Inflammatory macrophage treated with lipopolysaccharide for 4 hours (primary cell): ENCODE measurements at places on chromosomes 3 and 15.
A peak's percentile ranks its signal among the peaks of the same experiment; 100 is the strongest.

DNA sequence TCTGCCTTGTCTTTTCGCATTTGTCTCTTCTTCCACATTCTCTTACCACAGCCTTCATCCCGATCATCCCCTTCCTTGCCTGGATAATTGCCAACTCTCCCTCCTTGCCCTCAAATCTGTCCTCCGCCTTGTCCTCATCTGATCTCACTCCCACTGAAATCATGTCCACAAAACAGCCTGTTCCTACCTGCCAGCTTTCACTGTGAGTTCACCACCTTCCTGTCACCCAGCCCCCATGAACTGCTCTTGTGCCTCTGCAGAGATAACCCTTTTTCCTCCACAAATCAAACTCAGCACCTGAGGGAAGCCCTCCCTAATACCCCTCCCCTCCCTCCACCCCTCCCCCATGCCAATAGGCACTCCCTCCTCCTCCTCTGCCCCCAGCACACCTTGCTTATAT lies 4.8 kb upstream of the ADCY5 start:
- DNase-seq = no peak

GRCh38 chr3:108455212-108455705 lies 55.1 kb downstream of the MYH15 start:
- DNase-seq = no peak

GRCh38 chr3:57288403-57288802 lies 4.1 kb downstream of the ASB14 start:
- no peak for DNase-seq

DNA sequence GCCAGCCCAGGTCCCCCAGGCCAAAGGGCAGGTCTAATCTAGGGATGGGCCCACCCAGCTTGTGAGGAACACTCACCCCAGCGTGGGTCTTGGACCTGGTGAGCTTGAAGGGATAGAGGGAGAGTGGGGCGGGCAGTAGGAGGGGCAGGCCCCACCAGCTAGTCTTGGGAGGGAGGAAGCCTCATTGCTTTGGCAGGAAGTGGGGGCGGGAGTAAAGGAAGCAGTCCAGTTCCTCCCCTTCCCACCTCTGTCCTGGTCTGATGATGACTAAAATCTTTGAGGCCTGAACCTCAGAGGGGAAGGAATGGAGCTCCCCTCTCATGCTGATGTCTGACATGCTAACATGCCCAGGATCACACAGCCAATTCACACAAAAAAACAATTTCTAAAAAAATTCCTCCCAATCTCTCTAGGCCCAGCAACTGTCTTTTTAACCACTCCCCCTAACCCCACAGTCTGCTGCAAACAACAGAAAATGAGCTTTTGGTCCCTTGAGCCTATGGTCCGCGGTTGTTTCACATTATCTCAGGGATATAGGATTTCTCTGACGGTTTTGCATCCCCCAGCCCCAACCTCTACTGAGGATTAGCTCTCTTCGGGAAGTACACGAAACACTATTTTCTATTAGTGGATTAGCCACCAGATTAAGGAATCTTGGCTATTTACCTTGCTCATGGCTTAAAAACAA lies 30.7 kb upstream of the DUSP7 start:
- DNase-seq = peak; percentile 75

GRCh38 chr3:184791171-184791570 lies 20.8 kb upstream of the VPS8 start:
- DNase-seq = no peak

- DNase-seq = no peak
These were observed 158.0 kb downstream of the CLSTN2 start for GRCh38 chr3:140092848-140093536.
